Smooth muscle cell of bladder (primary cell): ENCODE measurements at places on chromosomes 7 and 10. TPM values are rescaled to one million over a fixed set of nuclear protein-coding genes. Genes with fewer than 3 reads are reported as not detected.

OR2A25 gene
- not detected in 2 replicates for total RNA-seq

HMX2 gene
- total RNA-seq, result not detected in 2 replicates

SPDYE5 gene
- not detected in 2 replicates for total RNA-seq

ASB10 gene
- not detected in 2 replicates for total RNA-seq

NUTM2A gene
- 0.28 and 0.37 TPM in 2 replicates for total RNA-seq

CRHR2 gene
- total RNA-seq, result not detected in 2 replicates

KNDC1 gene
- total RNA-seq, result 0.57 and 1.3 TPM in 2 replicates

CALY gene
- total RNA-seq, result not detected in 2 replicates

SERPINE1 gene
- 233 and 240 TPM in 2 replicates for total RNA-seq

PNLIPRP1 gene
- not detected in 2 replicates for total RNA-seq

AHCYL2 gene
- 6.3 and 8.1 TPM in 2 replicates for total RNA-seq

GRM8 gene
- 0.14 TPM in 1 of 2 replicates, not detected in the other for total RNA-seq

GPR15LG gene
- total RNA-seq, result not detected in 2 replicates

BUB3 gene
- total RNA-seq, result 112 and 121 TPM in 2 replicates

VIPR2 gene
- 0.85 and 0.92 TPM in 2 replicates for total RNA-seq

CDHR1 gene
- under 0.01 TPM in 2 replicates for total RNA-seq

CAV2 gene
- 43.8 and 47.8 TPM in 2 replicates for total RNA-seq

VTI1A gene
- 20.6 and 24.3 TPM in 2 replicates for total RNA-seq

GDI2 gene
- total RNA-seq, result 402 and 434 TPM in 2 replicates

GDF2 gene
- total RNA-seq, result not detected in 2 replicates

CCDC3 gene
- 0.18 and 1.3 TPM in 2 replicates for total RNA-seq

GBF1 gene
- total RNA-seq, result 17.4 and 19.4 TPM in 2 replicates
